ENCODE measurements at places on chromosomes 1 and 21.

- DNase-seq, result no peak
Observed at GRCh38 chr1:223250632-223251015, 107.6 kb upstream of the TLR5 start.

- DNase-seq, result no peak
Observed at GRCh38 chr21:30148906-30149305, 17.7 kb downstream of the CLDN17 start.

DNA sequence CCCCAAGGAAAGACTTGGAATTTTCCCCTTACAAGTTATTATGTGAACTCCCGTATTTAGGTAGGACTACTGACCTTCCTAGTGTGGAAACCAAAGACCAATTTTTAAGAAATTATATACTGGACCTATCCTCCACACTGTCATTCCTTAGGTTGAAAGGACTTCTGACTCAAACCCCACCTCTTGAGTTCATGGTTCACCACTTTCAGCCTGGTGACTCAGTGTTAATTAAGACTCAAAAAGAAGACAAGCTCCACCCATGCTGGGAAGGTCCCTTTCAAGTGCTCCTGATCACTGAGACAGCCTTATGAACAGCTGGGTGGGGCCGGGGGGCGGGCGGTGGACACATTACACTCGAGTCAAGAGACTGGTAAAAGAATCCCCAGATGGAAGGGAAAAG lies 113.2 kb downstream of the LRRC53 start:
- DNase-seq, result no peak

DNA sequence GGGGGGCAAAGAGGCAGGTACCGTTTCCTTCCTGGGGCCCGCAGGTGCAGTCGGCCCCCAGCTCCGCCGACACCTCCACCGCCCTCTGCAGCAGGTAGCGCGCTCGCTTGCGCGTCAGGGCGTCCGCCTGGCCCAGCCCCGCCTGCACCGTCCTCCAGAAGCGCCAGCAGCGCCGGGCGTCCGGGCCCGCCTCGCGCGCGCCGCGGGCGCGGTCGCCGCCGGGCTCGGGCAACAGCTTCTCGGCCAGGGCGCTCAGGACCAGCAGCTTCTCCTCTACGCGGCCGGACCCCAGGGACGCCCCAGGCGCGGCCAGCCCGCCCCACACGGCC lies 863 bp downstream of the TARBP1 start:
- peak; percentile 81 for DNase-seq

DNA sequence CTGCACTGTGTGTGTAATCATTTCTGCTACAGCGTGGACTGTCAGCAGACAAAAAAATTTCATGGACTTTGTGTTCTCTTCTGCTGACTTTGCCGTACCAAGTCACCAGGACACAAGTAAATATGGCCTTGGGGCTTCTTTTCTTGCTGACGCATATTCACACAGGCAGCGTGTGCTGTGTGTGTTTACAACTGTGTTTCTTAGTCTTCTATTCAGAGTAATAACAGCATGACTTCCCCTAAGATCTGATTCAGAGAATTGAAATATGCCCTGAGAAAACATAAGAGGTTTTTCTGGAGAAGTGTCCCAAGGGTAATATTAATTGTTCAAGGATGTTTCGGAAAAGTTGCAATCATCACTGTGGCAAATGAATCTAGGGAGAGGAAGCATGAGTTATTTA lies 47.1 kb upstream of the DYNLT5 start:
- no peak for DNase-seq

GRCh38 chr1:203486618-203487370 lies 7.2 kb upstream of the OPTC start:
- no peak for DNase-seq

GRCh38 chr1:244011271-244011670 lies 39.8 kb upstream of the ZBTB18 start:
- no peak for DNase-seq

Data from transverse colon (tissue), 4 donors.